ENCODE measurements at places on chromosomes 6 and 20. TPM values are rescaled to one million over a fixed set of nuclear protein-coding genes. Genes with fewer than 3 reads are reported as not detected.

The TRIM40 gene
- total RNA-seq = not detected

The HECA gene
- 5.9 TPM for total RNA-seq

The KHDC1L gene
- total RNA-seq = not detected

- peak; percentile 95 for DNase-seq
Observed at GRCh38 chr6:165746331-165746730, 83.3 kb upstream of the PDE10A start.

DNA sequence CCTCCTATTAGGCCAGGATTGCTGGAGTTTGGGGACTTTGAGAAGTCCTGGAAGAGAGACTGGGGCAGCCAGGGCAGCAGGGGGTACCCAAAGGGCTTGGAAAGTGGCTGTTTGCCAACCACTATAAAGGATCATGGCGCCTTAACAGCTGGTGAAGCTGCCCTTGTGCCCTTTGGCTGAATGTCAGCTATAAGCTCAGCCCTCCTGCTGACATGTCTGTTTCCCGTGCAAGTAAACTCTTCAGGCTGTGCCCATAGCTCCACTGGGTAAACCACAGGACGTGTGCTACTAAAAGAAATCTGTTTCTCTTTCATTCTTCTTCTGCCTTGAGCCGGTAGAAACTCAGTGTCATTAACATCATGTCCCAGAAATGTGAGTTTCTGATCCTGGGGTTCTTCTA lies 97.3 kb downstream of the CAP2 start:
- no peak for DNase-seq

The CRISP2 gene
- total RNA-seq = not detected

The CST9L gene
- total RNA-seq = not detected

DNA sequence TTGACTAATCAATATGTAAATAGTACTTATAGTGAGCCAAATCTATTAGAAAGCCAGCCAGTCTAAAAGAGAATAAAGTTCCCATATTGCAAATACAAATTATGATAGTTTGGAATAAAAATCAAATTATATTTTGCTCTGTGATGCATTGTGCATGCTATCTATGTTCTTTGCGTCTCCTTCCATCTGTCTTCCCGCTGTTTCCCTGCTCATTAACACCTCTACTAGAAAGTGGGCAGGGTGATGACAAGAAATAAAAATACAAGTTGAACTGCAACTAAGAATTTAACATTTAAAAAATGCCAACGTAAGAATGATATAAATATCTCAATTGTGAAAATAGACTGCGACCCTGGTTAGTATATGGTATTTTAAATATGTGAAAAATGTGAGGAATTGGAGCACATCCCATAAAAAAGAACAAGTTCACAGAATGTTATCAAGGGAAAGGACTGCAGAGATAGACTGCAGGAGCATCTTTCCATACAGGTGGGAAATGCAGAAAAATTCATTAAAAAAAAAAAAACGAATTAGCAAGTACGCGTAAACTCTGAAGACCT lies 157.6 kb upstream of the PDE7B start:
- no peak for DNase-seq

DNA sequence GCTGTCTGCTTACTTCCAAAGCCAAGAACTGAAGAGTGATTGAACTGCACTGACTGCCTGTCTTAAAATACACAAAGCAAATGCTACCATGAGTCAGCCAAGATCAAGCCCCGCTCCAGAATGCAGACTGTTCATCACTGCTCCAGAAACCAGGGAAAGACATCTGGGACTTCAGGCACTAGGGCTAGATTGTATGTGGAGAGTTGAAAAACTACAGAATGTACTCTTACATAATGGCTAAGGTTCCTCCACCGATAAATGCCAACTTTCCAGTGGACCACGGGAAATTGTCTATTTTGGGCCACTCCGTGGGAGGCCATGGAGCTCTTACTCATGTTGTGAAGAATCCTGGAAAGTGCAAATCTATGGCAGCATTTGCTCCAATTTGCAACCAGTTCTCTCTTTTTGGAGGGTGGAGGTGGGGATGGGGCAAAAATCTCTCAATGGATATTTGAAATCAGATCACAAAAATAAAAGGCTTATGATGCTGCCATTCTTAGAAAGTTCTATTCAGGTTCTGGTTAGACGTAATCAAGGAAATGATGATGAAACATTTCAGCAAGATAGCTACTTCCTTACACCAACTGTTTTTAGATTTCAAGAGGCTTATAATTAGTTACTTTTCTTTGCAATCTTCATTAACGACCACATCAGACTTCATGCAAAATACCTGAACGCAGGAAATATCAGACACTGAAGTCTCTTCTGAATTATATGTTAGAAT lies 11.8 kb upstream of the CAP2 start:
- DNase-seq = no peak

The HACE1 gene
- total RNA-seq = 9.0 TPM

- DNase-seq = no peak
Observed at GRCh38 chr20:49694450-49695071, 19.1 kb downstream of the B4GALT5 start.

The RAMACL gene
- total RNA-seq = 0.08 TPM

DNA sequence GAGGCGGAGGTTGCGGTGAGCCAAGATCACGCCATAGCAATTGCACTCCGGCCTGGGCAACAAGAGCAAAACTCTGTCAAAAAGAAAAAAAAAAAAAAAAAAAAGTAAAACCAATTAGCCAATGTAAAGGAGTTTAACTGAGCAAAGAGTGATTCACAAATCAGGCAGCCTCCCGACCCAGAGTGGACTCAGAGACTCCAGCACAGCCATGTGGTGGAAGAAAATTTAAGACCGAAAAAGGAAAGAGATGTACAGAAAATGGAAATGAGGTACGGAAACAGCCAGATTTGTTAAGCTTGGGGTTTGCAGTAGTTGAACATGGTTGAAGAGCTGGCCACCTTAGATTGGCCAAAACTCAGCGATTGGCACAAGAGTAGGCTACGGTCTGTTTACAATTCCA lies 51.4 kb downstream of the ERMARD start:
- no peak for DNase-seq

- no peak for DNase-seq
Observed at GRCh38 chr6:30570263-30570662, 979 bp upstream of the ABCF1 start.

GRCh38 chr20:19510611-19511010 lies 247.4 kb upstream of the RIN2 start:
- DNase-seq = no peak

DNA sequence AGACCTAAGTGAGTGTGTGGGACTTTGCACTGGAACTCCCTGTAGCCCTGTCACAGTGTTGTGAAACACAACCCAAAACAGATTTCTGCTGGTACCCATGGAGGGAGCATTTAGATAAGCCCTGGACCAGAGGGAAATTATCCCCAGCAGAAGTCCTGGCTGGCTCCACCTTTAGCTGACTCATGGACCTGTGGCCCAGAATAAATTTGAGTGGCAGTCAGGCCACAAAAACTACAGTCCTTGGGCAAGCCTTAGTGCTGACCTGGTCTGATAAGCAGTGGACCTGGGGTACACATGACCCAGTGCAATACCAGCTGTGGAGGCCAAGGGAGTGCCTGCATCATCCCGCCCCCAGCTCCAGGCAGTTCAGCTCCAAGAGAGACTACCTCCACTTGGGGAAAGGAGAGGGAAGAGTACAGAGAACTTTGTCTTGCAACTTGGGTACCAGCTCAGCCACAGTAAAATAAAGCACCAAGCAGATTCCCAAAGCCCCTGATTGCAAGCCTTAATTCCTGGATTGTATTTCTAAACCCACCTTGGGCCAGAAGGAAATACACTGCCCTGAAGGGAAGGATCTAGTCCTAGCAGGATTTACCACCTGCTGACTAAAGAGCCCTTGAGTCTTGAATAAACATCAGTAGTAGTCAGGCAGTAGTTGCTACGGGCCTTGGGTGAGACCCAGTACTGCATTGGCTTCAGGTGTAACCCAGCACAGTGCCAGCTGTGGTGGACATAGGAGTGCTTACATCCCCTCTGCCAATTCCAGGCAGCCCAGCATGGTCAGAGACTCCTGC lies 140.4 kb upstream of the COL21A1 start:
- DNase-seq = no peak

- DNase-seq = no peak
Observed at GRCh38 chr20:58661598-58662473, 10.8 kb downstream of the STX16 start.

GRCh38 chr20:8675896-8676295 lies 393.0 kb upstream of the PLCB4 start:
- DNase-seq = no peak

DNA sequence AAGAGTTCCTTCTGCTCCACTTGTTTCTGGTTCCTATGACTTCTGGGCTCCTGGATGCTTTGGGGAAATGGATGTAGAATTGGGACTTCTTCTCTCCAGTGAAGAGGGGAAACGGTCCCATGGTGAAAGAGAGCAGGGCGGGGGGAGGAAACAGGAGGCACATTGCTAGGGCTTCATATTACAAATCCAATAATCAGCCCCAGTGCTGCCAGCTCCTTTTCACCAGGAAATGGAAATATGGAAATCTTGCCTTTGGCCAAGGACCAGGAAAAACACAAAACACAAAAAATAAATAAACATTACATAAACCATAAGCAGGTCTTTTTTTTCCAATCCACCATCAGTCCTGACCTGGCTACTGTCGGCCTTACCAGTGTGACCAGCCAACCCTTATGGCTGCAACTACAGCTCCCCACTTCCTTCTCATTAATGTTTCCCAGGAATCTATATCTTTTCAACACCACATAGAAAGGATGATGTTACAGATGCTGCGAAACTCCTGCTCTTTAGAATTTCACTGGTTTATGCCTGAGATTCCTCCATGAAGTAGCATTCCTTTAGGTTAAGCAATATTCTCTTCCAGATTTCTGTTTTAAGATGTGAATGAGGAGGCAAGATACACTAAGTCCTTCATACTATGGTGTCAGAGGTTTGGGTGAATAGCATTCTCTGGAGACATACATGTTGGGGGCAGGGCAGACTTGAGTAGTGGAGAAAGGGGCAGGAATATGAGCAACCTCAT lies 2.0 kb downstream of the PI3 start:
- DNase-seq = no peak

DNA sequence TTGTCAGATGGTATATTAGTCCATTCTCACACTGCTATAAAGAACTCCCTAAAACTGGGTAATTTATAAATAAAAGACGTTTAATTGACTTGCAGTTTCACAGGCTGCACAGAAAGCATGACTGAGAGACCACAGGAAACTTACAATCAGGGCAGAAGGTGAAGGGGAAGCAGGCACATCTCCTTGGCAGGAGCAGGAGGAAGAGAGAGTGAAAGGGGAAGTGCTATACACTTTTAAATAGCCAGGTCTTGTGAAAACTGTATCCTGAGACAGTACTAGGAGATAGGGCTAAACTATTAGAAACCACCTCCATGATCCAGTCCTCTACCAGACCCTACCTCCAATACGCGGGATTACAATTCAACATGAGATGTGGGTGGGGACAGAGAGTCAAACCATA lies 193.9 kb upstream of the KCNG1 start:
- DNase-seq = no peak

GRCh38 chr20:52105442-52106422 lies 85.8 kb downstream of the ZFP64 start:
- no peak for DNase-seq

- no peak for DNase-seq
Observed at GRCh38 chr20:1450926-1451491, 15.6 kb downstream of the NSFL1C start.

The C6orf141 gene
- total RNA-seq = not detected

- no peak for DNase-seq
Observed at GRCh38 chr6:31354158-31354863, 2.7 kb downstream of the HLA-B start.

DNA sequence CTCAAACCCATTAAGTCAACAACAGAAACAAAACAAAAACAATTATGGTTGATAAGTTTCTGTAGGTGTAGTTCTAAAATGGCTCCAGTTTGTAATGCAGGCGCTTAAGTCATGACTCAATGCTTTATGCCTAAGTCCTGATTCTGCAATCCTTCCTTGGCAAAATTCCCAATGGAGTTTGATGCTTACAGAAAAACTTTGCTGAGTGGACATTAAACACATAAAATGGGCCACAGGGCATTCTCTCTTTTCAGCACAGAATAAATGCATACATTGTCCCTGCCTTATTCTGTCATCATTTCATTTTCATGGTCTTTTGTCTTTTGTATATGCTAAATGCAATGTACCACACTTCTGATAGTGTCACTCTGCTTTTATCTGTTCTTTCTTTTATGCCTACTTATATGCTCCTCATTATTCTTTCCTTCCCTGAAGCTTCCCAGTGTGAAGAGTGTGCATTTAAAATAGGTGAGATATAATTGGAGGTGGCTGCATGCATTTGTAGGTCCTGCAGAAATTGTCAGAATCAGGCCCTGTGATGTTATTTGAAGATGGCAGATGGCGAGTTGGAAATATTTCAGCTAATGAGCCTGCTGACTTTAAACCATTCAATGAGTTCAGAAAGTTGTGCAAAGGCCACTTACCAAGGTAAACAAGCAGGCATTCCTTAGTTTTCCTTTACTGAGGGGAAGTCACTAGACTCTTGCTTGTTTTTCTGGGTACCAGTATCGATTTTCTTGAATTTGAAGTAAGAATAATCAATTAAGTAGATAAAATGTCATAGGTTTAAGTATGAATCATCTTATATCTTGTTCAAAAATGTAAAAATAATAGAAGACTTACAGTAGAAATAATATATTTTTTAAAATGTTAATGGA lies 313.1 kb downstream of the TRDN start:
- DNase-seq = peak; percentile 15

The ZNF391 gene
- 2.7 TPM for total RNA-seq

The LY6G6C gene
- not detected for total RNA-seq

The PSORS1C2 gene
- total RNA-seq = not detected

The KIF25 gene
- total RNA-seq = 0.51 TPM

DNA sequence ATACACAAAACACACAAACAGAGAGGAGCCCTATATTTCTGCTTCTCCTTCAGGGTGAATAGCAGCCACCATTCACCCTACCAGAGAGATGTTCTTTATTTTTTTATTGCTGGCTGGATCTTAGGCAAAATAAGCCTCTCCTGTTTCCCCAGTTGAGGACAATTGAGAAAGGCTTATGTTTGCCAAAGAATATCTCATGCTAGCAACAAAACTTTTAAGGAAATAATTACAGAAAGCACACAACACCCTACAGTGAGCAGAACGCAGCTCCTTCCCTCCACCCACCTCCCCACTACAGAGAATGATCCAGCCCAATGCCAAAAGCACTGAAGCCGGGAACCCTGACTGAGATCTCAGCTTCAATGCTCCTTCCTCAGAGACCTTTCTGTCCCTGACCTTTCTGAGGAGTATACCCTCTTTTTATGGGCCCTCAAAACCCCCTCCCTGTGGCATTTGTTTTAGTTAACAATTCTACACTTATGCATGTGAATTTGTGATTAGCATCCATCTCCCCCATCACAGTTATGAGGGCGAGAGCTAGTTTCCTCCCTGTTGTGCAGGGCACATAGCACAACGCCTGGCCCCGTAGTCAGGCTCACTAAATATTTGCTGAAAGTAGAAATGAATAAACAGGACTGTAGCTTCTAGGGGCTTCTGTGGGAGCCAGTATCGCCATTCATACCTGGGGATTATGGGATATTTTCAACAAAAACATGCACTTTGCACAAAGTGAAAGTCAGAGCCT lies 491.6 kb upstream of the CDH4 start:
- DNase-seq = no peak

The ADGRF1 gene
- not detected for total RNA-seq

- no peak for DNase-seq
Observed at GRCh38 chr6:162325051-162325450, 402.5 kb downstream of the PRKN start.
